ENCODE measurements at places on chromosomes 5 and 9.

DNA sequence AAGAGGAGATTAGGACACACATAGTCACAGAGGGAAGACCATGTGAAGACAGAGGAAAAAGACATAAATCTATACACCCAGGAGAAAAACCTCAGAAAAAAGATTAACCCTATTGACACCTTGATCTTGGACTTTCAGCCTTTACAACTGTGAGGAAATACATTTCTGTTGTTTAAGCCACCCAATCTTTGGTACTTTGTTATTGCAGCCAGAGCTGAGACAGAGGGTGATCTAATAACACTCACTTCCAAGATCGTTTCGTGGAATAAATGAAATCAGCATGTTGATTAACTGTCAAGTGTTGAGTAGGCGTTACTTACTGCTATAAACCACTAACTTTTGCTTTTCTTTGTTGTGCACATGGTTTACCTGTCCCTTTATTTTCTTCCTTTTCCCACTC is 361.2 kb upstream of the RIOK2 start:
- DNase-seq, result no peak

DNA sequence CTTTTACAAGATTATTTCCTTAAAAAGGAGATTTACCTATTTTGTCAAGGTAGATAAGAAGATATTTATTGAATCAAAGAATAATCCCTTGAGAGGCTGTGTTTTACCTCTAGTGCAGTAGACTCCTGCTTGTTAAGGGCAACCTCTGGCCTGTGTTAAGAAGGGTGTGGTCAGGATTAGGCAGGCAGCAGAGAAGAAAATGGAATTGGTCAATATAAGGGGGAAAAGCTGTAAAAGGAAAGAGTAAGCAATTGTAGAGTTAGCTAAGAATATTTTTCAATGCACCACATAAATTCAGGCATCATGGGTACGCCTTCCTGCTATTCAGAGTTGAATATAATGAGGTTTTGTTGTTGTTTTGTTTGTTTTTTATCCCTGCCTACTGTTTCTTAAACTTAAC is 6.2 kb downstream of the CCDC125 start:
- DNase-seq, result no peak

- DNase-seq, result no peak
Observed at GRCh38 chr5:87872986-87873385, 395.7 kb downstream of the TMEM161B start.

GRCh38 chr5:6732634-6733410 is 19.6 kb downstream of the TENT4A start:
- no peak for DNase-seq

DNA sequence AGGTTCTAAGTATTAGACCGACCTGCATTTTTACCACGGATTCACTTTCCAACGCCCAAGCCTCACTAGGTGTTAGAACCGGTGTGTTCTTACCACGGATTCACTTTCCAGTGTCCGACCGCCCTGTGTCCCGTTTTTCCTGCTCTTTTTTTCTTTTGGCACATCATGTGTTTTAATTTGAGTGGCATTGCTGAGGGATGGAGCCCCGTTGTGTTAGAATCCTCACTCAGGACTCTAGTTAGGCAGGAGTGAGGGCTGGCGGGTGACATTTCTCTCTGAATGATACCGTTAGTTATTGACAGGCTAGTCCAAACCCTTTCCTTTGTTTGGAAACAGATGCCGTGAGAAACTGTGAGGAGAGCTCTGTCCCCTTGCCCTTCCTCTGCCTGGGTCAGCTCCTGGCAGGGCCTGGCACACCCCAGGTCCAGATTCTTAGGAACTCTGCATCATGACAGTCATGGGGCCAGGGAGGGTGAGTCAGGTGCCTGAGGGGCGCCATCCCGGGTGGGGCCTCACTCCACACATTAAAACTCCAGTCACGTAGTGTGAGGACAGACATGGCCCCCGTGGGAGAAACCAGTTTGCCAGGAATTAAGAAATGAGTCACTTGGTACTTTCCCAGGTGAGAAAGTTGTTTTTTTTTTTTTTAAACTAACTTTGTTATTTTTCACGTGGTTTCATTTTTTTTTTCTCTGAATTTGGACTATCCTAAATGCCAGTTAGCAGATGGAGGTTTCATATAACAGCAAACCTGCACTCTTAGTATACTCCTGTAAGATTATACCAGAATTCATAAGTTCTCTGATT is 15.8 kb downstream of the EXOC3 start:
- DNase-seq, result no peak

DNA sequence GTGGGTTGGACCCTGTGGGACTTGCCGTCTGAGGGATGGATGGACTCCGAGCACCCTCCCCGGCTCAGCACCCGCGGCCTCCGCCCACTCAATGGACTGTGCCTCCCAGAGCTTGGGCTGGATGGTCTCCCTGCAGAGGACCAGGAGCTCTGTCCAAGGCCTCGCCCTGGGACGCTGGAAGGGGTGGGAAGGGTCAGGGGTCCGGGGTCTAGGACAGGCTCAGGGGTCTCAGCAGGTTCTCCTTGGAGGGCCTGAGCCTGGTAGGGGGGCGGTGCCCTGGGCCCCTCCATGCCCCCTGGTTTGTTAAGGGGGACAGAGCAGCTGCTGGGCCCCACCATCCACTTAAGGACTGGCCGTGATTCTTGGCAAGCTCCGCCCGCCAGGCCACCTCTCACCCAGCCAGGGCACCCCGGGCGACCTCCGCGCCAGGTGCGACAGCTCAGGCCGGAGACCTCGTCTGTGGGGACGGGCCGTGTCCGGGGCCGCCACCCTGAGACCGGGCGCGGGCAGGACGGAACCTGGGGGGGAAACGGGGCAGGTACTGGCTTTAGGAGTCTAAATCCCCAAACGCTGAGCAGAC is 29.2 kb downstream of the EXOC3 start:
- DNase-seq, result no peak

DNA sequence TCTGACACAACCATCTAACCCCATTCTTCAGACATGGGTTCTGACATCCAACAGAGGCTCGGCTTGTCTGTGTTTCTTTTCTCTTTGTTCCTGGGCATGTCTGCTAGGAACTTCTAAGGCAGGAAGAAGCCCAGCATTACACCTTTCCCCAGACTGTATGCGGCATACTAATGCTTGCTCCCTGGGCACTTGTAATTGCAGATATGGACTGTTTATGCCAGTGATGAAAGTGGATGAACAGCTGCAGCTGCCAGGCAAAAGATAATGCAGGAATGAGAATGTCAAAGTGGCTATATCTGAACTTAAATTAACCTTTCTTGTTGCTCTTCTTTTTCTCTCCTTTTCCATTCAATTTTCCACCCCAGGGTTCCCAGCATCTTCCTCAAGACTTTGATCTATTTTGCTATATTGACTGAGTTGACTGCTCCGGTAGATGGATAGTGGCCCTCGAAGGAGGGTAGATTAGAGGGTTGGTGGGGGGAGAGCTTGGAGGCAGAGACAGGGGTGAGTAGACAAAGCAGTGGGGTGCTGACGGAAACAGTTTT is 344.4 kb downstream of the MAN2A1 start:
- no peak for DNase-seq

- no peak for DNase-seq
Observed at GRCh38 chr5:168006456-168007130, 284.9 kb upstream of the WWC1 start.

GRCh38 chr5:170449232-170449631 is 54.6 kb upstream of the KCNIP1 start:
- DNase-seq, result no peak

GRCh38 chr5:74638970-74639806 is 1.3 kb downstream of the ENC1 start:
- DNase-seq, result no peak

DNA sequence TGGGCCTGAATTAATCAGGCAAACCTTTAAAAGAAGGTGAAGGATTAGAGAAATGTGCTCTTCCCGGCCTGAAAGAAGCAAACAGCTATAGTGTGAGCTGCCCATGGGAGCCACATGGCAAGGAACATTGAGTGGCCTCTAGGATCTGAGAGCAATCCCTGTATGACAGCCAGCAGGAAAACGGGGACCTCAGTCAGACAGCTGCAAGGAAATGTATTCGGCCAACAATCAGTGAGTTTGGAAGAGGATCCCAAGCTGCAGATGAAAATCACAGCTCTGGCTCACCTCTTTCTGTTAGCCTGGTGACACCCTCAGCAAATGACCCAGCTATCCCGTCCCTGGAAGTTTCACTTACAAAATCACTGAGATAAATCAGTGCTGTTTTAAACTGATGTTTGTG is 309.2 kb downstream of the SH3GL2 start:
- no peak for DNase-seq

DNA sequence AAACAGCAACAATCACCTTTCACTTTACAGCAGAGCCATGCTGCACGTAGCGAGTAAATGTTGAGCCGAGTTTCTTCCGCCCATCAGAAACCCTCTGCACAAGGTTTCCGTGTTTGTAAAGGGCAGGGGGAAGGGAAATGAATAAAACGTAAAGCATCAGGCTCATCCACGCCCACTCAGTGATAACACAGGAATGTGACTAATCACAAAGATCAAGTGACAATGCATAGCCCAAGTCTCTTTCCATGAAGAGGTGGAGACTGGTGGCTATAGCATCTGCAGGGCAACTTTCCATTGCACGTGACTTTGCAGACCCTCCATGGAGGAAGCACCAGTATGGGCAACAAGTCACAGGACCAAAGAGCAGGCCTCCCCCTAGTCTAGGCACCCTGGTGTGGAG is 56.6 kb downstream of the CAMSAP1 start:
- no peak for DNase-seq
